ENCODE measurements at places on chromosomes 7 and 10.

DNA sequence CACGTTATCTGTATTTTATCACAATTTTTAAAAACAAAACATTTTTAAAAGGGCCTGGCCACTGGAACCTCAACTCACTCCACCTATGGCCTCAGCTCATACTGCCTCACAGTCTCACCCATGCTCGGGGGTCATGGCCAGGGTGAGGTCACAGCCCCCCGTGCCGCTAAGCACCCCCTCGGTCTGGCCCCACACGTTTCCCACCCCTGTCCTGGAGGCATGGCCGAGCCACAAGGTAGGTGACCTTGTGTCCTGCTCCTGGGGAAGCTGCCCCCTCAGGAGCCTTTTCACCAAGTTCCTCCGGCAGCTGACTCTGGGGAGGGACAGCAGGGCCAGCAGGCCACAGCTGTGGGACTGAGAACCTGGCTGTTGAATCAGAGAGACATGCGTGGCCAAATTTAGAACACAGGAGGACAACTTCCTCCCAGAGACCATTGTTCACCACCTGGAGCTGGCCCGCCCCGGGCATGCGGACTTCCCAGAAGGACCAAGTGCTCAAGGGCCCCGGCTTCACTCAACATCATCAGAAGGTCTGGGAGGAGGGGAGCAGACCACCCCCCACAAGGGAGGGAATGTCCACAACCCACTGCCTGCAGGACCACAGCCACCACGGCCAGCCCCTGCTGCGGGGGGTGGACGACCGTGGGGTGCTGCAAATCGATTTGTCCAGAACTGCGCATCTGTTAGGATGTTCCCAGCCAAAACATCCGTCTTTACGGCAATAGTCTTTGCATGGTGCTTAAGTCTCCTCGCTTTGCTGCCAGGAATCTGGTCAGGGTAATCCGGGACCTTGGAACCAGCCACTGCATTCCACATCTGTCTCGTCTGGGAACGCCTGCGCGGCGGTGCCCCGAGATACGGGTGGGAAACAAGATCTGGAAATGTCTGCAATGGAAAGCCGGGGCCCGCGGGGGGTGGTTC is 48.6 kb upstream of the PDGFA start:
- no peak for DNase-seq

- no peak for DNase-seq
Observed at GRCh38 chr7:49321843-49322242, 397.5 kb downstream of the CDC14C start.

DNA sequence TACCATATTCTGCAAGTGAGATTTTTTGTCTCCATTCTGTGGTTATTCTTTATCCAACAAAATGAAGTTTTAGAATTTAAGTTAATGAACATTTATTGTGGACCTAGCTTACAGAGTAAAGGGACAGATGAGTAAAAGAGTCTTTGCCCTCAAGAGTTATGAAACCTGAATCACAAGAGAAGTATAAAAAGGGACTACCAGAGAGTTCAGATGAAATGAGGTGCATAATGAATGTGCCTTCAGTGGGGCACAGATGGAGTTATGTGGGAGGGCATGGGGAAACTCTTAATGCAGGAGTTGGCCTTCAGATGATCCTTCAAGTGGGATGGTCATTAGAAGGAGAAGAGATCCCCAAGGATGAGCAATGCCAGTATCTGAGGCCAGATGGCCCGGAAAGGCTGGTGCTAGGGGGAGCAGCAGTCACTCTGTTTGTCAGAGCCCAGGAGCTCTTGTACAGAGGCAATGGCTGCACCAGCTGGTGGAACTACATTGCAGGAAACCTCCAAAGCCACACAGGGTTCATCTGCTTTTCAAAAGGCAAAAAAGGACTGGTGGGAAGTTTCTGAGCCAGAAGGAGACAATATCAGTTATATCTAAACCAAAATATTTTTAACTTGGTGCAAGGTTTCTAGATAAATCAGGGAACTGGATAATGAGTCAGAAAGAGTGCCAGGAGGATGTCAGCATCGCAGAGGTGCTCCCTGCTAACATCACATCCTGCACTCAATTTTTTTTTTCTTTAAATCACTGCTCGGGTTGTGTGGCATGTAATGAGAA is 162.0 kb downstream of the KLF6 start:
- no peak for DNase-seq

DNA sequence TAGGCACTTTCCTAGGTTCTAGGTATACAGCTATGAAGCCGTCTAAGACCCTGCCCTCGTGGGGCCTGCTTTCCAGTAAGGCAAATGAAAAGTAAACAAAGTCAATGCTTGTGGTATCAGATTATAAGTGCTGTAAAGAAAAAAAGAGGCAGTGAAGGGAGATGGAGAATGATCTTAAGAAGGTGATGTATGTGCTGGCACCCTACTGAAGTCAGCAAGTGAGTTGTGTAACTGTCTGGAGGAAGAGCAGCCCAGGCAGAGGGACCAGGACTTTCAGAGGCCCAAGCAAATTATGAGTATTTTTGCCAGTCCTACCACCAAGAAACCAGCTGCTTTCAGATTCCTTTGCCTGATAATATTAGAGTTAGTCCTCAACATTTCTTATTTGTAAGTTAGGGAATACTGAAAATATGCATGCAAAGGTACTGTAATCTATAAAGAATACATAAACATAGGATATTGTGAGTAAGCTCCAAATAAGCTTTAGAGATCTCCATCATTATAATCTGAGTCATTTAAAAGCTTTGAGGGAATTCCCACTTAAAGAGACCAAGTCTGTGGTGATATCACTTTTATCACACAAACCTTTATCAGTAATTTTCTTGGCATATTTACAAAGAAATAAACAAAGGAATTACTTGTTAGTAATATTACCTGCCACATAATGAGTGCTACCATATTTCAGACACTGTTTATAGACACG is 329.2 kb upstream of the LRGUK start:
- DNase-seq, result no peak

DNA sequence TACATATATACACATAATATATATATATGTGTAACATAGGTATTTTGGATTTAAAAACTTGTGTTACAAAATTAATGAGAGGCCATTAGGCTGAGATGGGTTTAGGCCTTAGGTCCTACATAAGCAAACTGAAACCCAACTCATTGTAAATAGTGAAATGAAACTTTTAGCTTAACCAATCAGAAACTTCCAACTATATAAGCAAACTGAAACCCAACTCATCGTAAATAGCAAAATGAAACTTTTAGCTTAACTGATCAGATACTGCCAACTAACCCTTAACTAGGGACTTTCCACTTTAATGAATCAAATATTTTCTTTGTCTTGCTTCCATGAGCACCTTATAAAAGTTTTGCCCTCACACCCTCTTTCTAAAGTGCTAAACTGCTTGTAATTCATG is 17.3 kb upstream of the SAMD9L start:
- DNase-seq, result no peak

GRCh38 chr7:27605689-27606269 is 56.9 kb downstream of the HIBADH start:
- no peak for DNase-seq

GRCh38 chr10:95500649-95501048 is 60.5 kb downstream of the SORBS1 start:
- no peak for DNase-seq
